ENCODE measurements at places on chromosomes 6 and 20.

DNA sequence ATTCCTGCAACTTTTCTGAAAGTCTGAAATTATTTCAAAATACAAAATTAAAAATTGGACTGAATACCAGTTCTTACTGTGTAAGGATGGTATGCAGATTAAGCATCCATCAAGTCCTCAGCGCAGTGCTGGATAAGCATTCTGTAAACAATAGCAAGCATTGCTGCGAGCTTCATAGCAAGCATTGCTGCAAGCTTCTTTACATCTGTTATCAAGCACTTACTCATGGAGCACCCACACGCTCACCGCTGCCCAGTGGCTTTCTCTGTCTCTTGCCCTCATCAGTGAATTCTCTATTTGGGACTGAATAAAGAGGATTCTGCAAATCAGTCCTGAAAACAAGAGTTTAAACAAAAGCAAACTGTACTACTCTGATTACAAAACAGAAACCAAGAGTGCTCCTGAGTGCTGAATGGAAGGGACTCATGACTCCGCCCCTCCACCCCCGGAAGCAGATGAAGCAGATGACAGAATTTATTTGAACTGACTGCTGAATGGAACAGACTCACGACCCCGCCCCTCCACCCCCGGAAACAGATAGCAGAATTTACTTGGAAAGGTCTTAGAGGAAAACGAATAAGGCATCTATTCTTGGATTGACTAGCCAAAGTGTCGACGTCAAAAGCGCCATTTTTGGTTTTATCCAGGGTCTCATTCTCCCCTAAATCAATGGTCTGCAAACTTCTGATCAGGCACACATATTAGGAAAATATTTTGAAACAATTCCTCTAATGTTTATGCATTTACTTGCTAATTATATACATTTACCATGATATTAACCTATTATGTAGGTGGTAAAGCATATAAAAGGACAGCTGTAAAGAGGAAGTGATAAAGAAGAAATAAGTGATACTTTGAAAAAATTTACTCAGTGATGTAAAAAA, 22.1 kb upstream of the EYA2 start:
- DNase-seq, result peak; percentile 11

DNA sequence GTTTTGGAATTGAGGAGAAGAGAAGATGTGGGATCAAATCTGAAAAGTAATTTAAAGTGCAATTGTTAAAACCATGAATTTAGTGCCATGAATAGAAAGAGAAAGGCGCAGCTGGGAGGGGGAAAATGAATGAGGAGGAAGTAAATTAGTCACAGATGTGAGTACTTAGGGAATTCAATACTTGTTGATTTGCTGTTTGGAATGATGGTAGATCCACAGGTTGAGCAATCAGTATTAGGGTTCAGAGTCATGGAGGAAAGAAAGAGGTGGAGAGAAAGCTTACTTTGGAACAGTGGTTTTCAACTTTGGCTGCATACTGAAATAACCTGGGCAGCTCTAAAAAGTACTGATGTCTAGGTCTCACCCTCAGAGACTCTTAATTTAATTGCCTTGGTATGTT, 229.7 kb upstream of the ASCC3 start:
- no peak for DNase-seq

- DNase-seq, result peak; percentile 97
These were observed 2.2 kb upstream of the ARHGAP40 start for GRCh38 chr20:38599410-38599882.

DNA sequence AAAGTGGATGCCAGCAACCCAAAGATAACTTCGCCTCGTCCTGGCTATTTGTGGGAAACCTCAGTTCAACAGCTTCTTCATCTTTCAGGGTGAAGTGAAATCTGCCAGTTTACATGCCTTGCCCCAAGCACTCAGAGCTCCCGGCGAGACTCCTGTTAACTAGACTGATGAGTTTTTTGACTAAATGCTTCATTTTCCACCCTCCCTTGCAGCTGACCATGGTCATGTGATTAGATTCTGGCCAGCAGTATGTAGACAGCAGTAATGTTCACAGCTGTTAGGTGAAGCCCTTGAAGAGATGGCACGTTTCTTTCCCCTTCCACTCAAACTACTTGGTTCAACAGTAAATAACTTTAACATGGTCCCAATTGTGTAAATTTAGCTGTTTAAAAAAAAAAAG, 718.8 kb upstream of the FLRT3 start:
- DNase-seq, result no peak

- no peak for DNase-seq
These were observed 7.1 kb downstream of the MRPS10 start for GRCh38 chr6:42210551-42210950.

DNA sequence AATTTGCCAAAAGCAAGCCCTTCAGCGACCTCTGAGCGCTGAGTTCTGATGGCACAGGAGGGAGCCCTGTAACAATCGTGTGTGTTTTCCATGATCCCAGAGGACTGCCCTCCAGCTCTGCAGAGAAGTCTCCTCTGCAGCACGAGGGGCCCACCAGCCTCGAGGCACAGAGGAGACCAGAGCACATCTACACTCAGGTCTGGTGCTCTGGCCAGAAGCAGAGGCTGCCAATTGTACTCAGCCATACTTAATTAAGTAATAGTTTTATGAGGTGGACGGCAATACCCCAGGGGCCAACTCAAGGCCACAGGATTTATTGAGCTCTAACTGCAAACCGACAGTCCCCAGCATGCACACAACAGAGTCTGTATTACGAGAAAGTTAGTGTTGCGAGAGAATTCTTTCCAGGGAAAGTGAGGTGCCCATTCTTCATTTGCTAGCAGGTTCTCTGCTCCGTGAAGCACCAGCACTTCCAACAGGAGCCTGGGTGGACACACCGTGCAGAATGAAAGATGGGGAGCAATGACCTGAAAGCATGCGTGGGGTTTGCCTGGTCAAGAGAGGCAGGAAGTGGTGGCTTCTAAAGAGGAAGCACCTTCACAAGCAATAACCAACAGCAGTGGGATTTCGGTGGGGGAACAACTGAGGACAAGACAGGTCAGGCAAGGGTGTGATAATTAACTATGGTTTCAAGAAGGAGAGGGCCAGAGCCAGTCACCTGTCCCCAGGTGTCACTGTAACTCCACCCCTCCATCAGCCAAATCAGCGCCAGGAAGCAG, 92.8 kb upstream of the FOXC1 start:
- DNase-seq, result no peak

- no peak for DNase-seq
These were observed 16.6 kb downstream of the HLA-A start for GRCh38 chr6:29958921-29959320.

DNA sequence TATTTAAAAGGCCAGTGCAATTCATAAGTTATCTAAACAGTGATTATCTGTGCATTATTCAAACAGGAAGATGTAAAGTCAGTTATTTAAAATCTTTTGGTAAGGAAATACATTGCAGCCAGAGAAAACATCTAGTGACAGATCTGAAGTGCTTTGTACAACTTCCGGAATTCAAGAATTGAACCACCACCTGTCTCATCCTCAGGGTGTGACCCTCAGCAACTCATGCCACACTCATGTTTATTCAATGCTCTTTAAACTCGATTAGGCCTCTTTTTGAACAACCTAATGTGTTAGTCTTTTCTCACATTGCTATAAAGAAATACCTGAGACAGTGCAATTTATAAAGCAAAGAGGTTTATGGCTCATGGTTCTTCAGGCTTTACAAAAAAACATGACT, 62.6 kb upstream of the GGTLC1 start:
- no peak for DNase-seq

DNA sequence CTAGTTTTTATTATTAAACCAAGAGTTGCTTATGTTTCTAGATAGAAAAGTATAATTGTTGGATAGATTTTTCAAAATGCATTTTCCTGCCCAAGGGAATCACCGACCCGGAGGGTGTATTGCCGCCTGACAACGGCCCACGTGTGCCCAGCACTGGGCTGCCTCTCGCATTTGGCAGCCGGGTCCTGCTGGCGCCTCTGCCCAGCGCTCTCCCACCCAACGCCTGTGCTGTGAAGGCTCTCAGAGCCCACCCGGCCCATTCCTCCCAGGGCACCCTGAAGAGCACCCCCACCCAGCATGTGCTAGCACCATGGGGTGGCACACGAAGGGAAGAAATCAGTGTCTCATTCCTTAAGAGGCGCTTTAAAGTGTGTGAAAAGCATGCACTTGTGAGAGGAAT, 88.3 kb upstream of the AFDN start:
- DNase-seq, result no peak

- DNase-seq, result no peak
These were observed 217.9 kb upstream of the SGK1 start for GRCh38 chr6:134535831-134536230.

DNA sequence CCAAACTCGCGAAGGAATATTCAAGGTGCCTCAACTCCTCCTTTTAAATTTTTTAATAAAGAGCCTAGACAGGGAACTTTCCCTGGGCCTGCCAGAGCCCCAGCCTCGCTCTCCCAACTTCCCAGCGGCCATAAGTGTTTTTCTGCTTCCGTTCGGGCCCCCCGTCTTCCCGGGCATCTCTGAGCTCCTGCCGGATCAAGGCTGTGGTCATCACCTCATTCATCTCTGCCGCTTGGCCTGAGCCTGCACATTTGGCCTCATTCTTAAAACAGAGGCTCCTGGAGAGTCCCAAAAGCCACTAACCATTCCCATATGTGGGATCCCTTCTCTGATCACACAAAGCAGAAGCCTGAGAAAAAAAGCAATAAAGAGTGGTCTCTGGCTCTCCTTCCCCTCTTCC, 969.1 kb upstream of the DEFB115 start:
- DNase-seq, result no peak

DNA sequence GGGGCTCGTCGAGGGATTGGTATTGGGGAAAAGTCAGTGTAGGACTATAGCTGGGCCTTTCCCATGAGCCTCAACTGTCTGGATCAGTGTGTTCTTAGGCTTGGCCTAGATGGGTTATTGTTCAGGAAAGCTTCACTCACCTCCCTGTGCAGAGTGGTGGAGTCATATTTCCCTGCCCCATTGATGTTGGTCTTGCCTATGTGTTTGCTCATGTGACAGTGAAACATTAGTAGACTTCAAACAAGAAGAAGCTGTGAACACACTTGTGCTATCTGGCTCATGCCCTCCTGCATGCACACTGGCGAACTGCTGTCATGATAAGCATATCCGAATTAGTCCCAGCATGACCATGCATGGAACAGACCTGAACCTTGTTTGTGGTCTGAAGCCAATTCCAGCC, 171.1 kb downstream of the DHX35 start:
- DNase-seq, result no peak

- no peak for DNase-seq
These were observed 108.6 kb downstream of the ESR1 start for GRCh38 chr6:151916075-151916474.

DNA sequence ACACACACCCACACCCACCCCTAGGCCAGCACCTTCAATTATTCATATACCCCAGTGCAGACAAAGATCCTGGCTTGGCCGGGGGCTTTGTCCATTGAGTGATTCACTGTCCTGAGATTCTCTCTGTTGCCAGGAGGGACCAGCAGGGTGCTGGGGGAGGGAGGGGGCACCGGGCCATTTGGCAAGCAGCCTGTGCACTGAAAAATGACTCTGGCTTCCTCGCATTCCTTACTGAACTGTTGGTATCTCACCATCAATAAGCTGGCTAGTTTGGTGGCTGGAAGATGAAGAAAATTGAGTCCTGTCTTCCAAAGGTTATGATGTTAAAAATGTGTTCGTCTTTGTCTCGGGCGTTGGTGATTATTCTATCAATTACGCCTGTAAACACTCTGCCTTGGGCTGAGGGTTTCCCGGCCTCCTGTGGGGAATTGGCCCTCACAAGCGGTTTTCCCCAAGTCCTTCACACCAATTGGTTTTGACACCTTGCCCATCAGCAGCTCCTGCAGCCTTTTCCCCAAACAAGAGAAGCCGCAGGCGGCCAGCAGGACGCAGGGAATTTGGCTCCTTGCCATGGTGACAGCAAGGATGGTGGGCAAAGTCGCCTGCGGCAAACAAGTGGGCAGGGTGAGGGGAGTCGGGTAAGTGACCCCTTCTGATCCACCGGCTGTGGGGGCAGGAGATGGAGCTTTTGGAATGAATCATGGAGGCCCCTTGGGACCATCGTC, 4.9 kb downstream of the VSTM2L start:
- peak; percentile 34 for DNase-seq

GRCh38 chr6:121143476-121143875, 190.8 kb downstream of the TBC1D32 start:
- no peak for DNase-seq

DNA sequence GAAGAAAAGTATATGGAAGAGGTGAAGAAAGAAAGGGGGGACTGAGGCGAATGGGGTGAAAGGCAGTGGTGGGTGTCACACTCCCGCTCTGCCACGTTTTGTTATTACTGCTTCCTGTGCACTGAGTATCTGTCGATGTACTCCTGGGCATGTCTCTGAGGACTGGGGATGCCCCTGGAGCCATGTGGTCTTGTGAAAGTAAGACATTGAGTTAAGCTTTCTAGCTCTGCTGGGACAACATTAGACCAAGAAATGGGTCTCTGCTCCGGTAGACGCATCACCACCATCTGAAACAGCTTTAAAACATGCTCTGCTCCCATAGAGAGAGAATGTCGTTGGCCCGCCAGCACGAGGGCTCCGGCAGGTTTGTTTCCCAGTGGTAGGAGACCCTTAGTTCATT, 40.0 kb downstream of the IRF4 start:
- no peak for DNase-seq

DNA sequence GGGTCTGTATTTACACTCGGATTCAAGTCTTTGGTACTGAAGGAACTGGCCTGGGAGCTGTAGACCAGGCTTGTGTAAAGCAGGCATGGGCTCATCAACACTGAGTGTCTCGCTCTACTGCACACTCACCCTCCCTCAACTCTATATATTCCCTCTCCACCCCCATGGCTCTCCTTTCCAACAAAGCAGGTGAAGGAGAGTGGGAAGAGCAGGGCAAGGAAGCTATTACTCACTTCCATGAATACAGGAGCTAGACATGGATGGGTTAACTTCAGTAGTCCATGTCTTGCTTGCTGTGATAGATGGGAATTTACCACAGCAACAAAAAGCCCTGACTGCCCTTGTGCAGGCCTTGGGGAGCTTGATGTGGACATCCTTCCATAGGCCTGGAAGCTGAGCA, 20.7 kb upstream of the SLC2A12 start:
- DNase-seq, result no peak

DNA sequence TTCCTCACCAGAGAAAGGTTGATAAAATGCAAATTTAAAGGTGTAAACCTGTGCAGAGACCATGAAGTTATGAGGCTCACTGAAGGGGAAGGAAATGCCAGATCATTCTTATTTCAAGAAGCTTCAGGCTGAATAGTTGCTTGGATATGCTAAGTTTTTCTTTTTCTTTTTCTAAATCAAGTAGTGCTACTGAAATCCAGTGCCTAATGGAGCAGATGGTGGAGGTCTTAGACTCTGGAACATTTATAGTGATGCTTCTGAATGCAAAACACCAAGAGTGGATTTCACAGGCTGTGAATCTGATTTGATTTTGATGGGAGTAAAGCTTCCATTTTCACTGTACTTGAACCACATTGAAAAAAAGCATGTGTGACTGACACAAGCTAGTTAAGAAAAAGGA, 151.2 kb upstream of the BEND3 start:
- no peak for DNase-seq
